ENCODE measurements at places on chromosomes 7 and 10.

GRCh38 chr7:107319724-107320228 lies 150.1 kb upstream of the GPR22 start:
- DNase-seq, result peak; percentile 21

DNA sequence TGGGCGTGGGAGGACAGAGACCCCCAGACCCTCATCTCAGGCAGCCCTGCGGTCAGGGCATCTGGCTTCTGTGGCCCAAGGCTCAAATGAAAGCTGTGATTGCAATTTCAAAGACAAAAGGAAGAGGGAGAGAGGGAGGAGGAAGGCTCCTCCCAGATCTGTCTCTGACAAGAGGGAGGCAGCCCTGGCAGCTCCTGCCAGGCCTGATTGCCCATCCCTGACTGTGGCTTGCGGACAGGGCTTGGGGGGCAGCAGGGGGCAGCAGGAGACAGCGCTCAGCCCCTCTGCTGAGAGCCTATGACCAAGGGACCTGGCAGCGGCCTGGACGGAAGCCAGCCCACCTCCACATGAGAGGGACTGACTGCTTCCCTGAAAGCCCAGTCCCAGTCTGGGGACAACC lies 91.8 kb downstream of the PTPRN2 start:
- DNase-seq, result no peak

GRCh38 chr10:86569335-86569734 lies 47.7 kb upstream of the WAPL start:
- no peak for DNase-seq

DNA sequence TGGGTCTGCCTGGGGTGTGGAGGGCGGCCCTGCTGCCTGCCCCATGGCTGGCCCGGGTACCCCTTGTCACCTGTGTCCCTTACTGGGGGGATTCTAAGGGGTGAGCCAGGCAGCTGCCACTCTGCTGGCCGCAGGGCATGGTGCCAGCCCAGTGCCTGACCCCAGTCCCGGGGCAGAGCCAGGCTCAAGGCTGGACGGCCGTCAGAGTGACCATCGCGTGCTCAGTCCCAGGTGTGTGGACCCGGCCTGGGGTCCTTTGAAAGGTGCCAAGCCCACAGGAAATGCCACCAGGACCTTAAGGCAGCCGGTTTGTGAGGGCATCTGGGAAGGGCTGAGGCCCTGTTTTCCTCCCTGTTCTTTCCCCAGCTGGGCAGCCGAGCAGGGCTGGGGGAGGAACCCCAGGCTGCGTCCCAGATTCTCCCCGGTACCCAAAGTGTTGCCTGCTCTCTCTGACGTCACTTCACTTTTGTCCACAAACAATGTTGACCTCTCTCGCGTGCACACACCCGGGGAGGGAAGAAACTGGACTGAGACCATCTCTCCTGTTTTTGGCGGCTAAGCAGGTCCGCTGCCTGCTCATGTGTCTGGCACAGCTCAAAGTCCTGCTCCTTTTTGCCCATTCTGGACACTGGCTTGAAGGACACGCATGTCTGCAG lies 37.6 kb downstream of the PAPOLB start:
- no peak for DNase-seq

DNA sequence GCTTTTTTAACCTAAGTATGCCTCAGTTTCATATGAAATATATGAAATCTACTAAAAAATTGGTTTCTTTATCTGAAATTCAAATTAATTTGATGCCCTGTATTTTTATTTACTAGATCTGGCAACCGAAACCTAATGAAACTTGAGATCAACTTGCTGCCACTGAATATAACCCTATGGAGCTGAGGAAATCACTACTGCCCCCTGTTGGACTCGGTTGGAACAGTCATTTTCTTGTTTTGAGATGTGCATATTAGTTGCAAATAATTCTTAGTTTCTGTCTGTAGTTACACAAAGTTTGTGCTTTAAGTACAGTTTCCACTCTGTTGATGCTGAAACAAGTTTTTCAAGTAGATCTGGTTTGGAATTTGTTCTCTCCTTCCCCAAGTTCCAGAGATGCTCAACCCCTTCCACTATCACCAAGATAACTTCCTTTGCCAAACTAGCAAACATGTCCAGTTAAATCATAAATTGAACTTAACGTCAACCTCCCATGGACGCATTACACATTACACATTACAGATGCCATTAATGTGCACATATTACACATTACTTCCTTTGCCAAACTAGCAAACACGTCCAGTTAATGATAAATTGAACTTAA lies 22.2 kb upstream of the EXOC4 start:
- DNase-seq, result no peak

DNA sequence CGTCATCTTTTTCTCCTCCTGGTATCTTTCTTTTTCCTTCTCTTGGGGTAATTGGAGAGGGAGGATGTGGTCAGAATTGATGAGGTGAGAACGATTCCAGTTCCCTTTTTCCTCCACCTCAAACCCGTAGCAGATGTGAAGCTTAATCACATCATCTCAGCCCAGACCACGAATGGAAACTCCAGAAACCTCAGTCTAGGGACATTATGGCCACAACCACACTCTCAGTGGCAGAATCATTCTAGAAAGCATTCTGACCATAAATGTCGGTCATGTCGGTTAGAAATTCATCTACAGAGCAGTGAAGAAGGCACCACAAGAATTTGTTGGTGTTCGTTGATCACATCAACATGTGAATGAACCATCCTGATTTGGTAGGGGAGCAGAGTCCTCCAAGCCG lies 78.7 kb downstream of the GATA3 start:
- no peak for DNase-seq

GRCh38 chr7:131096267-131096927 lies 231.3 kb upstream of the MKLN1 start:
- DNase-seq, result no peak

- DNase-seq, result no peak
Measured at GRCh38 chr10:49572594-49573114, 33.7 kb upstream of the ERCC6 start.

GRCh38 chr7:28078036-28078901 lies 102.3 kb downstream of the JAZF1 start:
- DNase-seq, result no peak

GRCh38 chr10:116461680-116462079 lies 34.0 kb downstream of the PNLIPRP3 start:
- no peak for DNase-seq

DNA sequence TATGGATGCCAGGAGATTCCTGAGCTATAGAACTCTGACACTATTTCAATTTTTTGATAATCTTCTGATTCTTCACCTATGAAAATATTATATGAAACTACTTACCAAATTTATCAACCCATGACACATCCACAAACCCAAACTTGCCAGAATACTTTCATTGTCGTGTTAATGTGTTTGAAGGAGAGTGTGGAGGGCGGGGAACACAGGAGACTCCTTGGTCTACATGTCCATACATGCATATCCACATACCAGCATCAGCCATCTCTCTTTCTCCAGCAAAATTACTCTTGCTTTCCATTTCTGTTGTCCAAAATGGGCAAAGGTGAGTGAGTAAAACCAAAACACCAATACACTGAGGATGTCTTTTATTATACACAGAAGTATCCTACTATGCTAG lies 23.5 kb upstream of the BPGM start:
- DNase-seq, result no peak

DNA sequence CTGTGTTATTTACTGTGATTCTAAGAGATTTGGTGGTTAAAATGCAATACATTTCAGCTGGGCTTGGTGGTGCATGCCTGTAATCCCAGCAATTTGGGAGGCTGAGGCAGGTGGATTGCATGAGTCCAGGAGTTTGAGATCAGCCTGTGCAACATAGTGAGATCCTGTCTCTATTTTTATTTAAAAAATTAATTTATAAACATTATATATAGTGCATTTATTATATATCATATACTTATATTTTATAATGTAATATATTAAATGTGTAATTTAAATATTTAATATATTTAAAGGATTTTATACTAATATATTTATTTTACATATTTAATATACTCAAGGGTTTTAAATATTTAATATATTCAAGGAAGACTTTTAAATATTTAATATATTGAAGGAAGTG lies 402.8 kb upstream of the PCDH15 start:
- no peak for DNase-seq

DNA sequence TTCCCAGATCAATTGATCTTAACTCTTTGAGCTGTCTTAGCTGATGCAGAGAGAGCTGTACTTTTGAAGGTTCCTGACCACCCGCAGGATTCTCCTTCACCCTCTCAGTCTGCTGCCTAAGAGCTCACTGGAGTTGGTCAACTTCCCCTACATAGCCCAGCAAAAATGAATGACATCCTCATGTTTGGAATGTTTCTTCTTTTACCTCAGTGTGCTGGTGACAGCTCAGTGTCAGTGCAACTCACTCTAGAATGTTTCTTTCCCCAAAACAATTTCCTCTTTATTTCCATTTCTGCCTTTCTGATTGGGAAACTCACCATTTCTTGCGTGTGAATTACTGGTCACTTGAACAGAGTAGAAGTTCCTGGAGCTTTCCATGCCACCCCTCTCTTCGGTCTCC lies 48.7 kb downstream of the LSMEM1 start:
- no peak for DNase-seq

DNA sequence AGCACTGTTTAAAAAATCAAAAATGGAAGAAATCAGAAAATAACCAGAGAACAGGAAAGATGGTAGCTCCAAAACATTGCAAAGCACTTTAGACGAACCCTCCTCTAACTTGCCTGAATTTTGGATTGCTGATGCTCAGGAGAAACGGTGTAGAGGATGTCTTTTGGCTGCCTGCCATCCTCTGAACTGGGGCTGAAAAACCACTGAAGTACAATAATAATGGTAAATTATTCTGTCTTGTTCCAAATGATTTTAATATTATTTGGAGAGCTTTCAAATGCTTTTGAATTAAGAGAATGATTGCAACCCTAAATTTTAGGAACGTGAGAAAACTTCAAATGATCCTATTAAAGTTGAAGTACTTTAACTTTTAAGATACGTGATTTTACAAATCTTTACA lies 167.3 kb upstream of the SLC13A1 start:
- no peak for DNase-seq

- DNase-seq, result no peak
Measured at GRCh38 chr7:81687062-81687461, 82.8 kb downstream of the HGF start.

GRCh38 chr7:81819861-81820260 lies 50.0 kb upstream of the HGF start:
- no peak for DNase-seq

DNA sequence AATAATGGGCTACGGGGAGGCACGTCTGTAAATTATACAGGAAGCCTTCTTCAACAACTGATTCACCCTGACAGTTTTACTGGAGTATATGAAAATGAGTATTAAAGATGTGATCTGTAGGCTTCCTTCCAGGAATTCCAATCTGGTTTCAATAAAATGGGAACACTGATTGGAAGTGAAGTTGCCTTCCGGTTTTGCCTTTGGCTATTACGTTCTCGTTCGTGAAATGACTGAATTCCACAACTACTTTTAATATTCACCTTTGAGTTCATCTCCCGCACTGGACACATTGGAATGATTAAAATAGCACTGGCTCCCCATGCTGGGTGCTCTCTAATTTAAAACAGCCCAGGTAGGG lies 350.1 kb upstream of the MKI67 start:
- DNase-seq, result no peak

DNA sequence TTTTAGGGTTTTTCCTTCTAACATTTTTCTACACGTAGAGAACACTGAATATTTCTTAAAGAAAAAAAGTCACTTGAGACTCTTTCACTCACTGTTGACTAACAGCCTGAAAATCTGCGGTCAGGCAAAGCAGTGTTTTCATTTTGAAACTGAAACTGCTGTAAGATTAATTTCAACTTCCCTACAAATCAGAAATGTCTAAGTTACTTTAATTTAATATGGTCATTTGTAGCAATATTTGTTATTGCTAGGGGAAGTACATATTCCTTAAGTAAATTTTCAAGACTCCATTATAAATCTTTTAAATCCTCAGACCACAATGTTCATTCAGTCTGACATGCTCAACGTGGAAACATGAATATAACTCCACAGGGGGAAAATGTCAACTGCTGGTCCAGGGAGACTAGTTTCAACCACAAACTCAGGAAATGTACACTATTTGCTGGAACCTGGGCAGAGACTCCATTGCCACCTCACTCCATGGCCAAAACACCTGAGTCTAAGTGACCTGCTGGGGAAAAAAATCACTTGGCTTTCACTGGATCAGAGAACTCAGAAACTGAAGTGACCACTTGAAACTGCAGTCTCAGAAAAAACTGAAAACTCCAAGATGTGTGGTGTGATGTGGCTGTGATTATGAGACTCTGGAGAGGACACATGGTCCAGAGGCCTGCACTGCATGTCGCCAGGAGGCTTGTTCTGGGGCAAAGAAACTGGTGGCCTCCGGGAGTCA lies 161.2 kb downstream of the TAX1BP1 start:
- no peak for DNase-seq

GRCh38 chr7:155885167-155886155 lies 73.2 kb upstream of the SHH start:
- peak; percentile 81 for DNase-seq

DNA sequence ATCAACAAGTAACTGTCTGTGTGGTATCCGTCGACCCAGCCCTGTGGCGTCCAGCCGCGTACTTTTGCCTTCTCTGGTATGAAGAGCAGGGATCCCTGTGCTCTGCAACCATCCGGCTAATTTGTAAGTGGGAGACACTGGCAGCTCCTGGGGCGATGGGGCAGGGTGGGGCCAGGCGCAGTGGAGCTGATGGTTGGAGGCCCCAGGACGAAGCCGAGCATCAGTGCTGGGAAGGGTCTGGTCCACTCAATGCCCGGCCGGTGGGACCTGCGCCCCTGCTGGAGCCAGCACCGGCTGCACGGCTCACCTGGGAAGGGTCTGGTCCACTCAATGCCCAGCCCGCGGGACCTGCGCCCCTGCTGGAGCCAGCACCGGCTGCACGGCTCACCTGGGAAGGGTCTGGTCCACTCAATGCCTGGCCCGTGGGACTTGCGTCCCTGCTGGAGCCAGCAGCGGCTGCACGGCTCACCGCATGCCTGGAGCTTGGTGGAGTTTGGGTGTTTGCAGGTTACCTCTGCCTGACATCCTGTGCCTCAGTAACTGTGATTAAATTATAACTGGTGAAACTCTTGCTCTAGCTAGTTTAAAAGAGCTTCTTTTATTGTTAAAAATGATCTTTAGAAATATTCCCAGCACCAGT lies 96.1 kb downstream of the NKX6-2 start:
- peak; percentile 74 for DNase-seq

DNA sequence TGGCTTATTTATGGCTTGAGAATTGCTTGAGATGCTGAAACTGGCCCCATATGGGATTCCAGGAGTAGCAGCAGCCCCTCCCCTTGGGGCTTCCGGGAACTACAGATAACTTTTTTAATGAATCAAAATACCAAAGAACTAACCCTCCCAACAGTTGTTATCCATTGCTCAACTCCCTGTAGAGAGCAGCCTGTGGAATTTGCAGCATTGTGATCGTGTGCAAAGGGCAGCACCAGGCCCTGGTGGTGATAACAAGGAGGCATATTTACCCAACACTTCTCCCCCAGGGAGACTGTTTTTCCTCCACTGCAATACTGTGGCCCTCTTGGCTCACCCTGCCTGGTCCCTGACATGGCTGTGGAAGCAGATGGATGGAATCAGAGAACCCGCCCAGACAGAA lies 196.2 kb downstream of the PLXNA4 start:
- DNase-seq, result no peak

DNA sequence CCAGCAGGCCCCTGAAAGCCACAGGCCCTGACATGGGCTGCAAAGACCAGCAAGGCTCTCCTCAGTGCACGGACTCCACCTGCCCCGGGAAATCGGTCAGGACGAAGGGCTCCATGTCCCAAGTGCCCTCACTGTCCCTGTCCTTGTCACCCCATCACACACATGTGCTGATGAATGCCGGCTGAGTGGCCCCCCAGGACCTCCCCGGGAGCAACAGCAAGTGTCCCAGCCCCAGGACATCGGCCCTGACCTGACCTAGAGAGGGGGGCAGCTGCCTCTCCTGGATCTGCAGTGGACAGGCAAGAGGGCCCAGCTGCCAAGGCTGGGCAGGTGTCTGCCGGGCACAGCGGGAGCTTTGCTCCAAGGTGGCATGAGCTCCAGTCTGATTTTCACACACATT lies 49.8 kb downstream of the STK32C start:
- DNase-seq, result no peak
